Activated T-helper 1 cell treated with anti-CD3 and anti-CD28 coated beads, Interleukin-12 subunit alpha, Interleukin-12 subunit beta, Interleukin-2, Interleukin-4 antibody, amounts not matched to agents 30 ng/mL and 10 ng/mL and 1 ng/mL, durations not matched to agents 14 hours and 24 hours and 36 hours (primary cell): ENCODE measurements at places on chromosomes 2 and 18. TPM values are rescaled to one million over a fixed set of nuclear protein-coding genes. Genes with fewer than 3 reads are reported as not detected.

GRCh38 chr2:48984922-48985321 lies 169.4 kb downstream of the FSHR start:
- no peak overlapping the region for H3K4me3 ChIP-seq
- no peak overlapping the region for H3K27ac ChIP-seq
- DNase-seq = no peak
- no peaks in the 10 kb centered on the region for H3K4me1 ChIP-seq
- H3K27me3 ChIP-seq = peaks cover 3% of the 10 kb centered on the region
- no peaks in the 10 kb centered on the region for H3K36me3 ChIP-seq

GRCh38 chr18:45854036-45854586 lies 28.6 kb downstream of the SIGLEC15 start:
- no peak overlapping the region for H3K27ac ChIP-seq
- no peaks in the 10 kb centered on the region for H3K27me3 ChIP-seq
- H3K4me1 ChIP-seq = no peaks in the 10 kb centered on the region
- peaks cover 39% of the 10 kb centered on the region for H3K36me3 ChIP-seq

DNA sequence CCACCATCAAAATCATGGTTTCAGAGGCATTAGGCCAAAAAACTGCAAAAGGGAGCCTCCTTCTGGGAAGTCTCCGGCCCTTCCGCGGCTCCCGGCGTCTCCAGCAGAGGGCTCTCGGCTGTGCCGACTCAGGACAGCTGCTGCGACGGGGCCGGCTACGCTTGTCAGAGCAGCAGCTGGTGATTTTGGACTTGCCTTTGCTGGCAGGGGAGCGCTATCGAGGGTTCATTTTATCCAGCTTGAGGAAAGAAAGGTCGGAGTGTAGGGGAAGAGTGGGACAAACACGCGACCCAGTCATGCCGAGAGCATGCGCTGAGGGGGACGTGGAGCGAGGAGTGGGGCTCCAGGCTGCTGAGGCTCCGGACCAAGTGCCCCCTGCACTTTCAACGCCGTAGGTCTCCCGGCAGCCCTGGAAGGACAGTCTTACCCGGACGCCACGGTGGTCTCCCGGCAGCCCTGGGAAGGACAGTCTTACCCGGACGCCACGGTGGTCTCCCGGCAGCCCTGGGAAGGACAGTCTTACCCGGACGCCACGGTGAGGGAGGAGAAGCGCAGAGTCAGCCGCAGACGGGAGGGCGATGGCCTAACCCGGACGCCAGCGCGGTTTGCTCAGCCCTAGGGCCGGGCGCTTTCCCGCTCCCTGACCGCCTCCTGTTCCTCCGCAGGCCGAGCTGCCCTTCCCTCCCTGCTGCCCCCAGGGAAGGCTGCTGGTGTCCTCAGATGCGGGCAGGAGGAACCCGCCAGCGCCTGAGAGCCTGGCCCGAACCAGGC lies 21.7 kb downstream of the DDX18 start:
- no peaks in the 10 kb centered on the region for H3K4me1 ChIP-seq
- DNase-seq = peak; percentile 23
- H3K36me3 ChIP-seq = peaks cover 18% of the 10 kb centered on the region
- no peaks in the 10 kb centered on the region for H3K27me3 ChIP-seq

DNA sequence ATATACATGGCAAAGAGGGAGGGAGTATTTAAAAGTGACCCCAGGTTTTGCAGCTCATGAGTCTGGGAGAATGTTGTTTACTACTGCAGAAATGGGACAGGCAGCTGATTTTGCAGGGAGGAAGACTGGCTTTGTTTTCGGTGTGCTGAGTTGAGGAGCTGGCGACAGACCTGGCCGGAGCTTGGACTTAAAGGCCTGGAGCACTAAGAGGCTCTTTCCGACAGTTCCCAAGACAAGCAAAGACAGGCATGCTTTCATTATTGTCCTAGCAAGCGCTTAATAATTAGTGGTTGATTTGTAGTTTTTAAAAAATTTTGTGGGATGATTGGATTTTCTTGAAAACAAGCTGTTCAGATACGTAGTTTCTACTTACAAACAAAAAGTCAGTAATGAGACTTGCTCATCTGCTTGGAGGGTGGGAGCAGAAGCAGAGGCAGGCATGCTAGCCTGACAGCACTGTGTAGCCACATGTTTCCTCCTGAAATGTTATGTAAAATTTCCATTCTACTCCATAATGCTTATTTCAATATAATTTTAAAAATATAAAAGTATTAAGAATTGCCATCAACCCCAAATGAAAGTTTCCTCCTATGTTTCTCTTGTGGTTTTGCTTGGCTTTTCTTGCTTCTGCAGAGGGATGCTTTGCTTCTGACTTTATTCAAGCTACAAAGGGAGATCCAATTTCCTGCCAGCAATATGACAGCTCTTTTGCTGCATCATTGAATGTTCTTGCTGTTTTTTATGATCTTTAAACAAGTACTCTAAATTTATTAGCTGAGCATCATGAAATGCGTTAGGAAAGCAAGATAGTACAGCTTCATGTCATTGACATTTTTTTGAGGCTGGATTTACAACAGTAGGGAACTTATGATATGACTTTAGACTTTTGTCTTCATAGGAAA lies 75.8 kb downstream of the PHLPP1 start:
- H3K27ac ChIP-seq = no peak overlapping the region
- H3K36me3 ChIP-seq = no peaks in the 10 kb centered on the region
- H3K4me1 ChIP-seq = peaks cover 27% of the 10 kb centered on the region
- peaks cover 5% of the 10 kb centered on the region for H3K27me3 ChIP-seq

- H3K4me1 ChIP-seq = peaks cover 8% of the 10 kb centered on the region
- no peak overlapping the region for H3K4me3 ChIP-seq
- no peak for DNase-seq
- no peak overlapping the region for H3K27ac ChIP-seq
- no peaks in the 10 kb centered on the region for H3K36me3 ChIP-seq
These were observed 56.1 kb upstream of the CDCA7 start for GRCh38 chr2:173298536-173299097.

DNA sequence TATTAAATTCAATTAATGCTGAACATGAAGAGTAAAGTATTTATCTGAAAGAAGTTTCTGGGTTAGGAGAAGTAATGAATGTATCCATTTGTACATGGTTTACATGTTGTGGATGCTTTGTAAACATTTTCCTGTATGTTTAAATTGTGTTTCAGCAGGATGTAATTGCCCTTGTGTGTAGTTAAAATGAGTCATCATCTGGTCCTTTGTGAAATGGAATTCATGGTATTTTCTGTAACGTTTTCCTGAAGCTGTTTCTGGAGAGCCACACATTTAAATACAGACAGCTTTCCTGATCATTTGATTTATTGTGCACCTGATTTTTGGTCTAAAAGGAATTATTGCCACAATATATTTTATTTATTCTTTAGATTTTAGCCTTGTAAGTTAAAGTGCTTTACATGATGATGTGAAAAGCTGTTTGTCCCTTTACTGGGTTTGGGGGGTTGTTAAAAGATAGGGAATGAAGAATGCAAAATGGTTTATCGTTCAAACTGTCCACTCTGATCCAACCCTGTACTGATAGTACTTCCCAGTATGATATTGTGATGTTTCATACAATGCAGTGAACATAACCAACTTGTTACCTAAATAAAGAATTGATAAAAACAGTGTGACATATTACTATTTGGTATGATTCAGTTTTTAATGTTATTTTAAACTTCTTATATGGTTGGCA lies 41.7 kb upstream of the SLC3A1 start:
- H3K27ac ChIP-seq = no peak overlapping the region
- H3K4me1 ChIP-seq = peaks cover 16% of the 10 kb centered on the region
- no peak overlapping the region for H3K4me3 ChIP-seq
- DNase-seq = no peak
- H3K36me3 ChIP-seq = peaks cover 4% of the 10 kb centered on the region

- H3K27ac ChIP-seq = no peak overlapping the region
- no peaks in the 10 kb centered on the region for H3K4me1 ChIP-seq
- peaks cover 4% of the 10 kb centered on the region for H3K27me3 ChIP-seq
- no peak for DNase-seq
- H3K36me3 ChIP-seq = no peaks in the 10 kb centered on the region
These were observed 148.0 kb downstream of the GALR1 start for GRCh38 chr18:77397617-77398016.

DNA sequence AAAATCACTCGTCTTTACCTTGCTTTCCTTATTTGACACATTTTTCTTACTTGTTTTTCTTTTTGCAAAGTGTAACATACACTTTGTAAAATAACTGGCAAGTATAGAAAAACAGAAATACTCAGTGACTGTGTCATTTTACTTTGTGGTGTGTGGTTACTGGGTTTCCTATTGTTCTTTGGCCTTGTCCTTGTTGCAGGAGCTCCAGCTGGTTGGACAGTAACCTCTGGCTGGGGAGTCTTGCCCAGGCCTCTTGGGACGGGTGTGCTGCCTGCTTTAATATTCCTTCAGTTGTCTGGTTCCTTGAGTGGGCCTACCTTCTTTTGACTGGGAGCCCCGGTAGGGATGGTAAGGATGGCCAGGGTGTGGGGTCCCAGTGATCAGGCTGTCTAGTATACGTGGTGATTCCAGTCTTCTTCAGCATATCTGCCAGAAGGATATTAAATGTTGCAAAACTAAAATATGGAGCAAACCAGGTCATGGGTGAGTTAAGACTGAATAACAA lies 53.8 kb downstream of the RNF144A start:
- no peak overlapping the region for H3K4me3 ChIP-seq
- no peaks in the 10 kb centered on the region for H3K27me3 ChIP-seq
- H3K4me1 ChIP-seq = no peaks in the 10 kb centered on the region

DNA sequence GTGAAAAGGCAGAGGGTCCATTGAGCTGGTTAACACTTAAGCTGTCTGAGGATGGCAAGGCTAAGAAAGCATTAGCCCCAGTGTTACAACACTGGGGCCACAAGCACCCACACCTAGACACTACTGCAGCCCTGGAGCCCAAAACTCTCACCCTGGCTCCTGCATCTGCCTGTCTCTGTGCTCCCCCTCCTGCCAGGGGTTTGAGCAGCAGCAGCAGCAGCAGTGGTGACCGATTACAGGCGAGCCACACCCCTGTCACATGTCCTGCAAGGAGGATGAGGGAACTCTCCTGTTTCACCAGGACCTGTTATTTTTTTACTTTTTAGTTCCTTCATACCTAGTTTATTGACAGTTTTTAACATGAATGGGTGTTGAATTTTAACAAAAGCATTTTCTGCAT lies 326.7 kb upstream of the MAP2 start:
- no peaks in the 10 kb centered on the region for H3K27me3 ChIP-seq
- no peaks in the 10 kb centered on the region for H3K4me1 ChIP-seq
- H3K4me3 ChIP-seq = no peak overlapping the region
- H3K36me3 ChIP-seq = no peaks in the 10 kb centered on the region
- no peak overlapping the region for H3K27ac ChIP-seq

DNA sequence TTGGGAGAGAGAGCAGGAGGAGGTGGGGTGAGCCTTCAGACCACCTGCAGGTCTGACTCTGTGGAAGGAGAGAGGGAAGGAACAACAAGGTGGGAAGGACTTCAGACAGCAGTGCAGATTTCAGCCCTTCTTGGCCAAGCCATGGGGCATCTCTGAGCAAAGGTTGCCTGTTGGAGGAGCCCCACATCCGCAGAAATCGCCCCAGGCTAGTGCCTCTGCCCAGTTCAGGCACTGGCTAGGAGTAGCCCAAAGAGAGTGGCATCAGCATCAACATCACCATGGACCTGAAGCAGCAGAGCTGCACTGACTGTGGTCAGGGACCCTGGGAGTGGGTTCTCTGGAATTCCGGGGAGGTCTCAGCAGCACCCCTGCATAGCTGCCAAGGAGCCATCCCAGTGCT lies 10.2 kb downstream of the GPR55 start:
- H3K36me3 ChIP-seq = no peaks in the 10 kb centered on the region
- no peak for DNase-seq
- no peak overlapping the region for H3K27ac ChIP-seq
- H3K27me3 ChIP-seq = peaks cover 72% of the 10 kb centered on the region

DNA sequence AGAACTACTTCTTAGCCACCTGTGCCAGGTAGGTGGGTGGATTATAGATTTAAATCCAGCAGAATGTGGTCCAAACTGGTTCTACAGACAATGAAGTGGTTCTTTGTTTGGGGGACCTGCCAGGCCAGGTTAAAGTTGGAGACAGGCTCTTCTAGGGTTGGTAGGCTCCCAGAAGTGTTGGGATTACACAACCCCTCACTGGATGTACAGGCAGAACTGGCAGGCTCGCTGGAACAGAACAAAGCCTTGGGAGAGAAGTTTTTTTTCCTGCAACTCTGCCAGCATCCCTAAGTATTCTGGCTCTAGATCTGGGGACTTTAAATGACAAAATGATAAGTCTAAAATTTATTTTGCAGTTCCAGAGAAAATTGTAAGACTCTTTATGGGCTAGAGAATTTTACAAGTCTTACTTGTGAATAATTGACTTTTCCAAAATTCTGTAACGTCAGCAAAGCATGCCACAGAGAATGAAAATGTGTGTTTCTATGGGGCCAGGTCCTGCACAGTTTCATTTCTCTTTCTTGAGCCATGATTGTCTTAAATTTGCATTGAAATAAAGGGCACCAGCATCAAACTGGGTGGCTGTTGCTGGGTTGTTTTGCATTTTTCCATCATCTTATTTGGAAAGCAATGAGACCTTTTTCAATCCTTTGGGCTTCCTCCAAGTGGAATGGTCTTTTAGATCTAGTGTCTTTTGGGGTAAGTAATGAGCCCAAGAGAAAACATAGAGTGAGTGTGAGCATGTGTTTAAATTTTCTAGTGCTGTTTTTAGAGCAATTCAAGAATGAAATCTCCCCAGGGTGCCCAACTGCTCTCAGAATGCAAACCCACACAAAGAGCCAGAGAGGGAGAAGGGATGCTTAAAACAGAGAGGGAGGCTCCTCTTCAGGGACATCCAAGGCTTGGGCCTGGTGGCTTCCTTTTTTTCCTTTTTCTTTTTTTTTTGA lies 32.4 kb upstream of the ATL2 start:
- H3K27ac ChIP-seq = no peak overlapping the region
- H3K36me3 ChIP-seq = no peaks in the 10 kb centered on the region
- no peaks in the 10 kb centered on the region for H3K4me1 ChIP-seq
- no peak for DNase-seq
- no peak overlapping the region for H3K4me3 ChIP-seq

The PDE1A gene
- not detected in 2 replicates for total RNA-seq

The MLPH gene
- not detected in 2 replicates for total RNA-seq

The WIPF1 gene
- 340 and 367 TPM in 2 replicates for total RNA-seq
